ENCODE measurements at places on chromosomes 12 and 14.

DNA sequence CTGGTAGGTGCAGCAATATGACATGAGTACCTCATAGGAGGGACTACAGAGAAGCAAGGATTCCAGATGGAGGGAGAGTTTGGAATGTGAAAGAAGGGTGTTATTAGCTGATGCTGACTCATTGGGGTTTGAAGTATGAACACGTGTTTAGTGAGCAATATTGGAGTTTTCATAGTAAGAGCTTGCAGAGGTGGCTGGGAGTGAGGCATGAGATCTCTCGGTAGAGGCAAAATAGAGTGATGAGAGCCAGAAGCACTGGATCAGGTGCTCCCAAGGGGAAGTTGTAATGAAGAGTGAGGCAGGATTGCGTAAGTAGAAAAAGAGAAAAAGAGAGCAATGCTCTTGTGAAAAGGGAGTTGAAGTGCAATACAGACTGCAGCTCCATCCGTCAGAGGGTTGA is 42.1 kb downstream of the MGST1 start:
- DNase-seq = no peak

GRCh38 chr12:117119592-117120198 is 20.5 kb upstream of the TESC start:
- no peak for DNase-seq

GRCh38 chr12:1281683-1282366 is 290.8 kb downstream of the ERC1 start:
- no peak for DNase-seq

- DNase-seq = no peak
Observed at GRCh38 chr12:90574676-90575075, 380.3 kb downstream of the CCER1 start.

GRCh38 chr14:71487941-71488340 is 444.3 kb upstream of the RGS6 start:
- no peak for DNase-seq

GRCh38 chr14:32514236-32514635 is 185.1 kb downstream of the AKAP6 start:
- DNase-seq = no peak

GRCh38 chr14:24895243-24895583 is 154.7 kb downstream of the STXBP6 start:
- no peak for DNase-seq

GRCh38 chr12:64733857-64734256 is 25.3 kb downstream of the GNS start:
- DNase-seq = no peak

All from activated CD8-positive, alpha-beta memory T cell treated with anti-CD3 and anti-CD28 coated beads for 1 hour (primary cell).